Cortex of kidney (tissue), 1 donor: ENCODE measurements at places on chromosomes 7 and 10.

- DNase-seq = no peak
These were observed 54.3 kb downstream of the MAP3K8 start for GRCh38 chr10:30488316-30488715.

DNA sequence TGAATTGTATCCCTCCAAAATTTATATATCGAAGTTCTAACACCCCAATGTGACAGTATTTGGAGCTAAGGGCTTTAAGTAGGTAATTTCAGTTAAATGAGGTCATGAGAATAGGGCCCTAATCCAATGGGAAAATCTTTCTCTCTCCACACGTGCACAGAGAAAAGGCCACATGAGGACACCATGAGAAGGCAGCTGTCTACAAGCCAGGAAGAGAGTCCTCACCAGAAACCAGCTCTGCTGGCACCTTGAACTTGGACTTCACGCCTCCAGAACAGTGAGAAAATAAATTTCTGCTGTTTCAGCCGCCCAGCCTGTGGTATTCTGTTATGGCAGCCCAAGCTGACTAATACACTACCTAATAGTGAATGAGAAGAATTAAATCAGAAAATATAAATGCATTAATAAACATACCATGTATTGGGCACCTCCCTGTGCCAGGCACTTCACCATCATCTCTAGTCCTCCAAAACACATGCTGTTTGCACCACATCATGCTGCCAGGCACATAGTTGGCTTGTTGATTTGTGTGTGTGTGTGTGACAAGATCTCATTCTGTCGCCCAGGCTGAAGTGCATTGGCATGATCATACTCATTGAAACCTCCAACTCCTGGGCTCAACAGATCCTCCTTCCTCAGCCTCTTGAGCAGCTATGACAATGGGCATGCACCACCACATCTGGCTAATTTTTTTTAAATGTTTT lies 9.1 kb upstream of the TOMM7 start:
- no peak for DNase-seq

GRCh38 chr7:116897661-116898060 lies 35.3 kb downstream of the CAPZA2 start:
- DNase-seq = no peak

- no peak for DNase-seq
These were observed 104.3 kb downstream of the BBS9 start for GRCh38 chr7:33233659-33234058.

- DNase-seq = no peak
These were observed 69.3 kb downstream of the AP3M1 start for GRCh38 chr10:74081192-74081803.

GRCh38 chr7:152759949-152760853 lies 649 bp downstream of the ACTR3B start:
- DNase-seq = no peak

DNA sequence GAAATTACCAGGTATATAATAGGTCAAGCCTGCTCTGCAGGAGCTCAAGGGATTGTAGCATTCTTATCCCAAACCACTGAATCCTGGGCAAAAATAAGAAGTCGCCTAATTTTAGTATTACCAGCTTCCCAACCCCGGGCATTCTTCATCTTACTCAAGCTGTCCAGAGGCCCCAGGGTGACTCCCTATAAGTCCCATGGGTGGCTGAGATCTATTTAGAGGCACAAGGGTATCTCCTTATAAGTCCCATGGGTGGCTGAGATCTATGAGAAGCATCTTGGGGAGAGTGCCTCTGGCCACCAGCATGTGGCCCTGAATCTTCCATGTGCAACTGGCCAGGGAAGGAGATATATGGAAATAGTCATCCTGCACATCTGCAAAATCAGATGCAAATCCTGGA lies 38.9 kb downstream of the PRSS2 start:
- DNase-seq = no peak

GRCh38 chr7:4861227-4861626 lies 603 bp downstream of the PAPOLB start:
- no peak for DNase-seq

- DNase-seq = no peak
These were observed 43.3 kb downstream of the GPR37 start for GRCh38 chr7:124722292-124722691.

DNA sequence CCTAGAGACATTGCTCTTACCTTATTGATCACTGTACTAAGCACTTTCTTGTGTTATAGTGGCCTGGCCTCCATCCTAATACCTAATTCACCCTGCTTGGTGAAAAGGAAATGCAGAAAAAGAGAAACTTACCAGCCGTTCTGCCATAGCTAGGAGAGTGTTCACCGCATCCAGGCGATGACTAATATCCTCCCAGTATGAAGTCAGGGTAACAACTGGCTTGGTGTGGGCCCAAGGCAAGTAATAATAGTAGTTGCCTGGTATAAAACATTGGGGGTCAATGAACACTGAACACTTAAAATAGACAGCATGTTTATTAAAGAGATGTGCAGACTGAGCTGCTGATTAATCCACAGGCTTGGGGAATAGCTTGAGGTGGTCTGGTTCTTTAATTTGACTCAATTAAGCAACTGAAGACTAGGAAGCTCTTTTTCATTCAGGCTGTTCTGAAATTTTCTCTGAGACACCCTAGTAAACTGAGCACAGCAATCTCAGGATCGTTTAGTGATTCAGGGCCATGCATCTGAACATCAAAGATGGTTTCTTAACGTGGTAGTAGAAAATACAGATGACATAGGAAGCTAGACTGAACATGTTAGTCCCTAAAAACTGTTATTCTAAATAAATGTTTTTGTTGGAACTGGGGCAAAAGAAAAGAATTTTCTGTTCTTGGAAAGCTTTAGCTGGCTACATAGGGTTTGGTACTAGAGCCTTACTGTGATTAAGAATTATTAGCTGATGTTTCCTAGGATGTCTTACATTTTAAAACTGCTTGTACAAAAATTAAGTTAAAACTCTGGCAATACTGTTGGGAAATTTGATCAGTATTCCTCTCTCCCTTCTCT lies 102.2 kb downstream of the MYOF start:
- no peak for DNase-seq

DNA sequence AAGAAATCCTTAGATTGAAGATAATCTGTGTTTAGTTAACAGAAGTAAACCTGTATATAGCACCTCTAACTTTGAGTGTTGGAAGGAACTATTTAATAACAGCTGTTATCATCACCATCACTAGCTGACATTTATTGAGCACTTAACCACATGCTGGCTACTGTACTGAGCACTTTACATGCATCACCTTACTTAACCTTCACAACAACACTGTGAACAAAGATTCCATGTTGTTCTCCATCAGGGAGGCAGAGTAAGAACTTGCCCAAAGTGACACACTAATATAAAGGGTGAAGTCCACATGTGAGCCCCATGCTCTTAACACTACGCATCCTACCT lies 182.2 kb downstream of the ST7 start:
- DNase-seq = no peak

- no peak for DNase-seq
These were observed 79.0 kb downstream of the TRIL start for GRCh38 chr7:28879105-28879504.

GRCh38 chr7:150953061-150953997 lies 24.8 kb downstream of the KCNH2 start:
- DNase-seq = no peak

DNA sequence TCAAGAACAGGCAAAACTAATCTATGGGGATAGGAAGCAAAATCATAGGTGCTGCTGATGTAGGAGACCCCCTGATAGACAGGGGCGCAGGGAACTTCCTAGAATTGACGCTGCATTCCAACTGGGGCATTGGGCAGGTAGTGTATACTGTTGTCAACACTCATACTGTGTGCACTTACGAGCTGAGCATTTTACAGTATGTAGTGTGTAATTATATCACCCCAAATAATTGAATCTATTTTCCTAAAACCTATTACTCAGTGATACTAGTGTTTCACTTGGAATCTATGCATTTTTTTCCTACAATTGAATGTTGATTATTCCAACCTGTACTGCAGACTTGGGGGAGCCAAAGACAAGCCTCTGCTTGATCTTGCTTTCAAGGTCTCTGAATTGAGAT lies 207.0 kb upstream of the PRKCQ start:
- DNase-seq = no peak

GRCh38 chr10:132257271-132257670 lies 50.5 kb downstream of the STK32C start:
- no peak for DNase-seq

- no peak for DNase-seq
These were observed 187.4 kb downstream of the CYP26A1 start for GRCh38 chr10:93261089-93261488.

GRCh38 chr7:45238806-45239205 lies 81.2 kb downstream of the RAMP3 start:
- DNase-seq = no peak

DNA sequence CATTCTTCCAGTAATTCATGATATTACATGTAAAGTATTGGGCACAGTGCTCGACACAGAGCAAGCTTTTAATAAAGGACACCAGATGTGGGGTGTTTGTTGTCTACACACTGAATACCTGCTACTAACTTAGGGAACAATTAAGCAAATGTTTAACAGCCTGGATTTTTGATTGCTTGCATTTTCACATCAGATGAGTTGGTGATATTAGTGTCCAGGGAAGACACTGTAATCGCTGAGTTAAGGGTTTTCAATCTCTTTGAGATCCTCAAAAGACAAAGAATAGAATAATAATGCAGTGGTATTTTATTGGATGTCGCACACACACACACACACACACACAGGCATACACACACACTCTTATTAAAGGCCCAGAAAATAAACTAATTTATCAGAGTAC lies 79.1 kb downstream of the VIM start:
- no peak for DNase-seq

- no peak for DNase-seq
These were observed 30.0 kb upstream of the MYH16 start for GRCh38 chr7:99242682-99243081.

GRCh38 chr10:65845916-65846315 lies 1079.9 kb upstream of the LRRTM3 start:
- DNase-seq = no peak

DNA sequence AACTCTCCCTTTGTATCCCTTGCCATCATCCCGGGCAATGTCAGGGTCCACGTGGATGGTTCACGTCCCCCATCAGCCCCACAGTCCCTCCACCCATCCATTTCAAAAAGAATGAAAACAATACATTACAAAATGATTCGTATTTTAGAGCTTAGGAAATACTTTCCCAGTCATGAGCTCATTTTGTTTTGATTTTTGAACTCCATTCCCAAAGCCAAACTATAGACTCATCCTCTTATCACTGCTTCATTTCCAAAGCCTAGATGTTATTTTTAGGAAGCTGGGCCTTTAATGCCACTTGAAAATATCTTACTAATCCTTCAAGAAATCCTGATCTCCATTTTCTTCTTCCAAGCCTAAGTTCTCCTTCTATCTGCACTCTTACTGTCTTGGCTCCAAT lies 72.1 kb downstream of the WNT2 start:
- no peak for DNase-seq

GRCh38 chr10:31601136-31601535 lies 282.1 kb downstream of the ZEB1 start:
- no peak for DNase-seq

DNA sequence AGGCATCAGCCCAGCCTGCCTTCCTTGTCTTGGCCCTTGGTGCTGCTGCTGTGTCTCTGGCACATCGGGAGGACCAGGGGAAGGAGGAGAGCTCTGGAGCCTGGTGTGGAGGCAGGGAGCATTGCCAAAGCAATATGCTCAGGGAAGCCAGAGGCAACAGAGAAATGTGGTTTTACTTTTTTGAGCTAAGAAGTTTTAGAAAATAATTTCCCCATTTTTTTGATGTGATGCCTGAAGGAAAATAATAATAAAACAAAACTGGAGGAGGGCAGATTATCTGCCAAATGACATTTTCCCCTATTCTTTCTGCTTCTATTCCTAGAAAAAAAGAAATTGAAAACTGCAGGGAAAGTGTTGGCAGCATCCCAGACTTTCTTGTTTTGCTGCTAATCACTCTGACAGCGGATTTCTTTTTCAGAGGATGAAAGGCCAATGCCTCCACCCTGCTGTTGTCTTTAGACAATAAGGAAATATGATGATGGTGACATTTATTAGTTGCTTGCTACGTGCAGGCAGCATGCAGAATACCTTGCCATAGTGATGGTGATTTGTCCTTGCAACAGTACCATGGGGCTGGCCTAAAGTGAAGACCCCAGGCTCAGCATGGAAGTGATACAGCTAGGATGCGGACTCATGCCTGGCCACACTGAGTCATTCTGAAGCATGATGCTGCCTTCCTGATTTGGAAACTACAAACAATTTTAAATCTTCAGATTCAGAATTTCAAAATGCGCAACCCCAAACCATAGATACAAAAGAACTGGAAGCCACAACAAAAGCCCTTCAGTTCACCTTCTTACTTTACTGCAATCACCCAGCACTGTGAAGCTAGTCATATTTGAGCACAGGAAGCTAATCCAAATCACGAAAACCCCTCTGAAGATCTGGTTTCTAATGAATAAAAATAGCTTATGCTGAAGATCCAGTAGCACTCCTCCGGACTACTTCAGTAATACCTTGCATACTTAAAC lies 260.2 kb upstream of the TMEM72 start:
- DNase-seq = no peak

- DNase-seq = no peak
These were observed 65.8 kb upstream of the CHST15 start for GRCh38 chr10:124159153-124159552.

GRCh38 chr7:92717993-92718716 lies 118.2 kb downstream of the CDK6 start:
- no peak for DNase-seq

- DNase-seq = no peak
These were observed 18.1 kb upstream of the CAMK2G start for GRCh38 chr10:73892310-73893030.

DNA sequence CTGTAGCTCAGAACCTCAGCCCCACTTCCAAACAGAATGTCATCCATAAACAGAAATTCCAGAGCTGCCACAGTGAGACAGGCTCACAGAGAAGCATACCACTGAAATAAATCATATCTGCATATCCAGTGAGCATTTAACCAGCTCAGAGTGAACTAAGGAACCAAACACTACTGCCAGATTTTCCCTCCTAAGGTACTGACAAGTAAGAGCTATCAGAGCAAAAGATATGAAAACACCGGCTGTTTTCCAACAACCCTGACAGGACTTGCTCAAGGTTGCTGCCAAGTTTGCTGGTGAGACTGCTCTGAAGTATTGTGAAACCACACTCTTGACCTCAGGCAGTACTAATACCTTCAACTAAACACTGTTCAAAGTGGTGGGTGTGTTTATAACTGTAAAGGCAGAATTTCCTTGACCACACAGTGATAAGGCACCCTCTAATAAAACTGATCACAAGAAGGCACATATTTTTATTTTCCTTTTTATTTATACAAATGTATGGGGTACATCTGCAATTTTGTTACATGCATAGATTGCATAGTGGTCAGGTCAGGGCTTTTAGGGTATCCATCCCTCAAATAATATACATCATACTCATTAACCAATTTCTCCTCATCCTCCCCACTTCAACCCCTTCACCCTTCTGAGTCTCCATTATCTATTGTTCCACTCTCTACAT lies 18.3 kb downstream of the SGMS1 start:
- no peak for DNase-seq
